Stimulated activated CD8-positive, alpha-beta memory T cell treated with anti-CD3 and anti-CD28 coated beads, Interleukin-7, amount 100 ng/mL, for 48 hours (primary cell): ENCODE measurements at places on chromosomes 2 and 18.

DNA sequence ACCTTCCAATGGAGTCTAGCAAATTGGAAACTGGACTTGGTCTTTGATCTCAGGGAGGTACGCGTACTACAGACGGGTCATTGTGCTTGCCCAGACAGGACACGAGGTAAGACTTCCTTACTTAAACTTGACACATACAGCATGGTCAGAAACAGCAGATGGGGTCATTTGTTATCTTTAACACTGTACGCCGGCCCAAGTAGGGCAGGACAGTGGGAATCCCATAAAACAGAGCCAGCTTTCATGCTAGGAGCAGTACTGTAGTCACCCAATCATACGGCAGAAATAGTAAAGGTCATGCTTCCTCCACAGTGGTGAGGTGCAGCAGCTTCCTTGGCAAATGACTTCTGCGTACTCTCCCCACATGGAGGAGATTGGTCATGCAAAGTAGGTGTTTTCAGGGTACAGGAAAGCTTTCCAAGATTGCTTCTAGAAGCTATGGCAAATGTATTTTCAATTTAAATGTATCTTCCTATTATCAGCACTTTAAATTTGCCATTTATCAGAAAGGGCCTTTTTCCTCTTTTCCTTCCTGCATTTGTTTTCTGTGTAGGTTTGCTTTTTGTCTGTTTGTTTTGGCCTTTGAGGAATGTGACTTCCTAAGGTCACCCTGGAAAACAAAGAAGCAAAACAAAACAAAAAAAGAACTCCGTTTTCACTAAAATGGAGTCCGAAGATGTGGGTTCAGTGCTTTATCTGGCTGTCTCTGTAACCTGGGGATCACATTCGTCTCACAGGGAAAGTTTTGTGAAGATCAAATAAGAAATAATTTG is 74.0 kb upstream of the DSG1 start:
- no peak for DNase-seq

- DNase-seq: no peak
Measured at GRCh38 chr2:37020212-37020886, 54.0 kb upstream of the STRN start.

DNA sequence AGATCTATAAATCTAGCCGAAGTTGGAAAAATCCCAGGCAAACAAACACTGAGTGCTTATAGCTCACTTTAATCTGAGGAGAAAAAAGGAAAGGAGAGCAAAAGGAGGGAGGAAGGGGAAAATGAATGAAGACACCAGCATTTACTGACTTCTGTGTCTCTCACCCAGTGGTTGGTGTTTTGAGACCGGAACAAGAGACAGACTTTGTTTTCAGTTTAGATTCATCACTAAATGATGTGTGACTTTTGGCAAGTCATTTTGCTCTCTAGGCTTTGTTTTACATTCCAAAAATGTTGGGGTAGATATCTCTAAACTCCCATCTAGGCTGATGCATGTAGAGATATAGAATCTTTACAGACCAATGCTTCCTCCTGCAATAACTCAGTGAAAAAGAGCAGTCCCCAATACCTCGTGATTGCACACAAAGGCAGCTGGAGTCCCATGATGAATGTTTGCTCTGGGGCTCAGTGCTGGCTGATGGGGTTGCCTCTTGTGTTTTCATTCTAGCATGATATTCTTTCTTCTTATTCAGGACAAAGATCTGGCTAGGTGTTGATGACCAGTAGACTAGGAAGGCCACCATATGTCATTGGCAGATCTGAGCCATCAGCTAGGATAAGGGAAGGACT is 51.4 kb downstream of the TRIB2 start:
- DNase-seq: no peak

DNA sequence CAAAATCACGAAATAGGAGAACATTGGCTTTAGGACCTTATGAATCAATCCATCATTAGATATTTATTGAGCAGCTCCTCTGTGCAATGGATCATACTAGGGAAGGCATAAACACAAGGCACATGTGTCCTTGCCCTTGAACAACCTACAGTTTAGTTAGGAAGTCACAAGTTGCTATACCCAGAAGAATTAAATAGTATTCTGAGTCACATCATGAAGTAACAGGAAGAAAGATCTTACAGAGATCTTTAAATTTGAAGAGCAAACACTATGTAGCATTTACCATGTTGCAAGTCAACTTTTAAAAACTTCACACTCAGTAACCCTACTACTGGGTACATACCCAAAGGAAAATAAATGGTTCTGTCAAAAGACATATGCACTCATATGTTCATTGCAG is 355.2 kb upstream of the SLC14A2 start:
- no peak for DNase-seq

DNA sequence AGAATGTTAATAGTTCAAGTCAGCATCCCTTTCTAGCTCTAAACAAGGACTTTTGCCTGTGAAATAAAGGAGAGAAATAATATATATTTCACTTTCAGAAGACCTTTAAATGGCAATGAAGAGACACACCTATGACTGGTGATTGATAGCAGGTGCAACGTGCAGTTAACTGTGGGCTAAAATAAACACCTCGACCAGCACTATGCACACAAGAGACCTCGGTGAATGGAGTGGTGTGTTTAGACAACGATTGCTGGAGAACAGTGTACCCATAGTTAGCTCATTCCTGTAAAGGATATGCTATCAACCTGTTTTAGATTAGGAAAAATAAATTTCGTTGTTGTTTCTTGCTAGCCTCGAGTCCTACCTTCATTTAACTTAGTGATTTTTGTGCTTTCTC is 143.4 kb downstream of the NR4A2 start:
- DNase-seq: no peak

GRCh38 chr2:188805219-188805618 is 169.0 kb upstream of the COL3A1 start:
- DNase-seq: no peak

- no peak for DNase-seq
Measured at GRCh38 chr18:60377778-60378469, 5.3 kb upstream of the MC4R start.

DNA sequence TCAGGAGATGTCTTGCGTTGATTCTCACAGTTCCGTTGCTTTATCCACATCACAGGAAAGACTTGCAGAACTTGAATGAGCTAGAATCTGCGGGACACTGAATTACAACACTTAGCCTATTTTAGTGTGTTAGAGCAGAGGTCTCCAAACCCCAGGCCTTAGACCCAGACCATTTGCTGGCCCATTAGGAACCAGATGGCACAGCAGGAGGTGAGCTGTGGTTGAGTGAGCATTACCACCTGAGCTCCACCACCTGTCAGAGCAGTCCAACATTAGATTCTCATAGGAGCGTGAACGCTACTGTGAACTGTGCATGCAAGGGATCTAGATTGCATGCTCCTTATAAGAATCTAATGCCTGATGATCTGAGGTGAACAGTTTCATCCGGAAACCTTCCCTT is 3.8 kb downstream of the MRPL30 start:
- no peak for DNase-seq

- DNase-seq: no peak
Measured at GRCh38 chr18:74522635-74523548, 11.4 kb upstream of the CNDP1 start.
